Midbrain (tissue), 1 donor: ENCODE measurements at places on chromosomes 11 and 22.

DNA sequence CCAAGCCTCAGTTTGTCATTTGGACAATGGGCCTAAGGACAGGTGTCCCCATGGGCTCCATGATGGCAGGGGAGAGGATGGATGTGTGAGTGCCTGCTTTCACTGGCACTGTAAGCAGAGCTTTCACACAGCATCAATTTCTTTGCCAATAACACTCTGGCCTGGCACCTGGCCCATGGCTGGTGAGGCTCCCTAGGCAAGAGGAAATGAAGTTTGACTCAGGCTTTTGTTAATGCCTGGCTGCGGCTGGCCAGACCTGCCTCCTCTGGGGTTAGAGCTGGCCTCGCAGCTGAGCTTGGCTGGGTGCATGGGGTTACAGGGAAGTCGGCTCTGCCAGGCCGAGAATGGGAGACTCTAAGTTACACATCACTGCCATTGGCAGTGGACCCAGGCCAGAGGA lies 30.0 kb upstream of the SEZ6L start:
- peak; percentile 43 for DNase-seq

DNA sequence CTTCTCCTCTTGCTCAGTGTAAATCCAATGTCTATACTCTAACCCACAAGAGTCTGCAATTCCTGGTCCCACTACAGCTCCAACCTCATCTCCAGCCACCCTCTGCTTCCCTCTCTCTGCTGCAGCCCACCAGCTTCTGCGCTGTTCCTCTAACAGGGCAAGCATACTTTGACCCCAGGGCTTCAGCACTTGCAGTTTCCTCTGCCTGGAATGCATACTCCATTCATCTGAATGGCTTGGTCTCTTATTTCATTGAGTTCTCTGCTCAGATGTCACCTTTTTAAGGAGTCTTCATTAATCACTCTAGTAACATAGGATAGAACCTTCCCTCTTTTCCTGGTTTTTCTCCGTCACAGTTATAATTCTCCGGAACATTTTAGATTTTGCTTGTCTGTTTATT lies 141.6 kb downstream of the BUD13 start:
- no peak for DNase-seq

DNA sequence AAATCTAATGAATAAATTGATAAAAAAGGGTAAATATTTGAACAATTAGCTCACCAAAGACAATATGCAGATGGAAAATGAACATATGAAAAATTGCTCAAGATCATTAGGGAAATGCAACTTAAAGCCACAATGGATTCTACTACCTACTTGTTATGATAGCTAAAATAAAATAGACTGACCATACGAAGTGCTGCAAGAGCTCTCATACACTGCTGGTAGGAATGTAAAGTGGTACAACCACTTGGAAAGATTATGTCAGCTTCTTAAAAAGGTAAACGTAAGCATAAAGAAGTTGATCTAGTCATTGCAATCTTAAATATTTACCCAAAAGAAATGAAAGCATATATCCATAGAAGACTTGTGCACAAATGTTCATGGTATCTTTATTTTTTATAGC lies 504.2 kb upstream of the ARHGAP42 start:
- DNase-seq: no peak

DNA sequence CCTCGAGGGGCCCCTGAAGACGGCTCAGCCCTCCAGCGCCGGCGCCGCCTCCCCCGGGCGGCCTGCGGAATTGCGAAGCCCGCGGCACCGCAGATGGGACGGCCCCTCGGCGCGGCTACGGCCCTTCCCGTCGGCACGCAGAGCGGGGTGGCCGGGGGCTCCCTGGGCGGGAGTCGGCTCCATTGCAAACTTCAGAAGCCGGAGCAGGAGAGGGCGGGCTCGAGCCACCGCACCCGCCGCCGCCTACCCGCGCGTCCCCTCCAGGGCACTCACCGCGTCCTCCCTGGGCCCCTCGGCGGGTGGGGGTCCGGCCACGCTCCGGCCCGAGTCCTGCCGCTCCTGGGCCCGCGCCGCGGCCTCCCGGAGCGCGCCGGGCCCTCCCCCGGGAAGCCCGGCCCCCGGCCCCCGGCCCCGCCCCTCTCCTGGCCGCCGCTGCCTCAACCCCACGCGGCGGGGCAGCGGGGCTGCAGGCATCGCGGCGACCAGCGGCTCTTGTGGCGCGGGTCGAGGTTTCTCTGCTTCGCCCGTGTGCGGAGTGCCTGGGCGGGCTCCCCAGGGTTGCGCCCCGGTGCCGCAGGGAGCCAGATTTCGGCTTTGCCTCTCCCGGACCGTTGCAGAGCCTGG lies at the start of gene PACSIN3:
PACSIN3 (minus strand) TSS at position 359 of the 624 bp plus-strand sequence. CDS start 3,707 bp downstream, outside the sequence.
- DNase-seq: no peak

GRCh38 chr11:46914363-46914762 lies 4.0 kb downstream of the LRP4 start:
- no peak for DNase-seq
